ENCODE measurements at places on chromosomes 12 and 14. TPM values are rescaled to one million over a fixed set of nuclear protein-coding genes. Genes with fewer than 3 reads are reported as not detected.

KRT82 gene
- not detected for total RNA-seq

NAB2 gene
- total RNA-seq: 30.7 TPM

CALCOCO1 gene
- 86.9 TPM for total RNA-seq

OR6C2 gene
- not detected for total RNA-seq

SRRM4 gene
- total RNA-seq: not detected
